ENCODE measurements at places on chromosomes 5 and 9.

- no peak for DNase-seq
These were observed 31.8 kb upstream of the LMX1B start for GRCh38 chr9:126581893-126582292.

- DNase-seq: no peak
These were observed 112.4 kb upstream of the IRX2 start for GRCh38 chr5:2863675-2864433.

GRCh38 chr5:31393126-31393525, 138.8 kb downstream of the DROSHA start:
- DNase-seq: no peak

DNA sequence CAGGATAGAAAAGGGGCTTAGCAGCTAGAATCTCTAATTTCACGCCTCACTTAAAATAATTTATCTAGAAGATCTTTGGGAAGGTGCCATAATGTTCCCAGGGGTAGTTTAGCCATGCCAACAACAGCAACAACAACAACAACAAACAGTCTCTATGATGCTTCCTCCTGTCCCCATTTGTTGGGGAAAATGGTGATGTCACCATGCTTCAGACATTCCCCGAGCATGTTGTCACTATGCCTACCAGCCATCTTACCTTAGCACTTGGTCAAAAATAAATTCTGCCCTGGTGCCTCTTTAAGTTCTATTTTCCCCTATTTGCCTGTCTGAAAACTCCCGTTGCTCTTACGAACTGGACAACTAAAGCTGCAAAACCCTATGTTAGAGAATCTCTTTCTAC, 76.6 kb downstream of the KCNN2 start:
- no peak for DNase-seq

- no peak for DNase-seq
These were observed 14.3 kb downstream of the JADE2 start for GRCh38 chr5:134539732-134540131.

GRCh38 chr9:69867081-69867814, 46.6 kb downstream of the CFAP95 start:
- no peak for DNase-seq

GRCh38 chr5:36607838-36608783, 1.7 kb downstream of the SLC1A3 start:
- DNase-seq: no peak

DNA sequence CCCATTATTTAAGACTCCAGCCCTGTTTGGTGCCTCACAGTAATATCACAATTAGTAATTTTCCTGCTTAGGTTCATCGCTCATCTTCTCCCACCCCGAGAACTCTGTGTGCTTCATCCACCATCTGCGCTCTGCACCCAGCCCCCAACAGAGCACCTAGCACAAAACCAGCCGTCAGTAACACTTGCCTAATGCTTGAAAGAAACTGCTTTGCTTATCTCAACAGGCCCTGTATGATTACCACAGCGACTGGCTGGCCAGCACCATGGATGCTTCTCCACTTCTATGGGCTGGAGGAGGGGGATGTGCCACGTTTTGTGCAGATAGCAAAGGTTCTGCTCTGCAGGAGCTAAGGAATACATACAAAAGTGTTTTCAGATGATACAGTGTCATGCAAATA, 166.8 kb downstream of the SPOCK1 start:
- no peak for DNase-seq

- no peak for DNase-seq
These were observed 37.7 kb downstream of the TNC start for GRCh38 chr9:115080242-115080641.

DNA sequence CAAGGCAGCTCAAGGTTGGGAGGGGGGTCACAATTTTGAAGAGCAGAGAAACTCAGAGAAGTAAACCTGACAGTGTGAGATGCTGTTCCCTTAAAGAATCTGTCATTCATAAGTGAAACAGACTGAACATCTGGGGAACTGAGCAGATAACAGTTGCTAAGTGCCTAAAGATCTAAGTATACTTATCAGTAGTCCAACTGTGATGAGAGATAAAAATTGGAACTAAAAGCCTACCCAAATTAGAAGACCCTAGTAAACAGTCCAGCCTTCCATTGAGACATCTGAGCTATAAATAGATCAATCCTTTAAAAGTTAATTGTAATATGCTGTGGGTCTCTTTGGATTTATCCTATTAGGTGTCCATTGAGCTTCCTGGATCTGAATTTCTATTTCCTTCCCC, 692.8 kb upstream of the ZNF608 start:
- DNase-seq: no peak

- DNase-seq: no peak
These were observed 220.2 kb upstream of the MVB12B start for GRCh38 chr9:126106404-126106803.

DNA sequence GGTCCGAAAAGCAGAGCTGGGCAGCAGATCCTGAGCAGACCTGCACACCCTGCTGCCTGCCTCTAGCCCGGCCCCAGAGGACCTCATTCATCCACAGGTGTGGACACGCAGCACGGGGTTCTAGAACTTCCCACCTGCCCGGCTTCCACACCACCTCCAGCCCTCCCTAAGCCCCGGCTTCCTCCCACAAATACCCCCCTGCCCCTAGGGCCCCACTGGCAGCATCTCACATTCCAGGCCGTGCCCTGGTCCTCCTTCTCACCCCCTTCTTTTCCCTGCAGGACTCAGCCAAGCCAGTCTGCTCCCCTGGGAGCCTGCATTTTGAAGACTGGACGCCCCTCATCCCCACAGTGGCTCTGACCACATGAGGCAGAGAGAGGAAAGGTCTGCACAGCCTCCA, 138.9 kb downstream of the ADAMTS2 start:
- no peak for DNase-seq

DNA sequence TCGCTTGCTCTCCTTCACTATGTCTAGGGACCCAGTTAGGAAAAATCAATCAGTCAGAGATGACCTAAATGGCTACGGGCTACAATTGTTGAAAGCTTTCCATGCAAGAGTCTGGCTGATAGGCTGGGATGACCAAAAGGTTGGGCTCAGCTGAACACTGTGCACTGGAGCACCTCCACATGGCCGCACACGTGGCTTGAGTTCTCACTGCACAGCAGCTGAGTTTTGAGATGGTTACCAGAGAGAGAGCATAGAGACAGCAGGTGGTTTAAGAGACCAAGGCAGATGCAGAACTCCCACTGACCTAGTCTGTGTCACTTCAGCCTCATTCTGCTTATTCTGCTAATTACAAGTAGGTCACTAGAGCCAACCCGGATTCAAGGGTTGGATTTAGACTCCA, 2354.8 kb upstream of the C9orf72 start:
- DNase-seq: no peak

DNA sequence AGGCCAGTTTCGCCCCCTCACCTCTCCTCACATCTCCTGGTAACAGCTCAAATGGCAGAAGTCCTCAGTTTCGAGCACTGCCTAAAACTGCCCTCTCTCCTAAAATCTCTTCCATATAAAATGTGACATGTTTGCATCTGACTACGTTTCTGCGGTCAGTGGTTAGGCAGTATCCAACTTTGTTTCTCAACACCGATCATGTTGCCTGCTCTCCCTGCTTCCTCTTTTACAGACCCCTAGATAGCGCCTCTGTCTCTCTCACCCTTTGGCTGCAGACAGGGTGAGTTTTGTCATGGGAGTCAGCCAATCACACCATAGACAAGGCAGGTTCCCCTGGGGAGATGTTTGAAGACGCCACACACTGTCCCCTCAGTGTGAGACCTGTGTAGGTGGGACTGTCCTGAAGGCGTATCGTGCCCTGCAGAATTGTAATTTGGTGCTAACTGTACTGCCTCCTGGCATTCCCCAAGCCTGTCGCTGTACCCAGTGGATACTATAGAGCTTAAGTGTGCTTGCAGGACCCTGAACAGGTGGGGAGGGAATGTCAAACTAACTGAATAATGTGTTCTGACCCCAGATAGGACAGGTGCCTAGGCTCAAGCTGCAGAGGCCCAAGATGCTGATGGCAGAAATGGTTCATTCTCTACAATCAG, 1.1 kb downstream of the HEXB start:
- no peak for DNase-seq

- no peak for DNase-seq
These were observed 2.3 kb downstream of the IL4 start for GRCh38 chr5:132675936-132676689.

GRCh38 chr9:13278368-13279246, 885 bp downstream of the MPDZ start:
- DNase-seq: no peak

DNA sequence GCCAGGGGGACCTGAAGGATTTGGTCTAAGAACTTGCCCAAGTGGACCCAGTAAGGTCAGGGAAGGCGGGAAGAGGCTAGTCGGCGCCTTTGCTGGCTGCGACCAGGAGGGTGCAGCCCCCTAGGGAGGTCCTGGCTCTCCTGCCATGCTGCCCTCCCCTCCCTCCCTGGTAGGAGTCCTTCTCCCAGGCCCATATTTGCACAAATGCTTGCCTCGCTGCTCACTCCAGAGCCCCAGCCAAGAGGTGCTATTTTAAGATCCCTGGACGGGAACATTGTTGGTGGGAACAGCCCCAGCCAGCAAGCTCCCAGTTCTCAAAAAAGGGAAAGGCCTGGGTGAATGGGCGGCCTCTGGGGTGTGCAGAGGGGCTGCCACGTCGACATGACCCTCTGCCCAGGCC, 4.3 kb upstream of the IL17B start:
- DNase-seq: no peak

- no peak for DNase-seq
These were observed 1542.2 kb upstream of the CDH9 start for GRCh38 chr5:28580616-28581015.

DNA sequence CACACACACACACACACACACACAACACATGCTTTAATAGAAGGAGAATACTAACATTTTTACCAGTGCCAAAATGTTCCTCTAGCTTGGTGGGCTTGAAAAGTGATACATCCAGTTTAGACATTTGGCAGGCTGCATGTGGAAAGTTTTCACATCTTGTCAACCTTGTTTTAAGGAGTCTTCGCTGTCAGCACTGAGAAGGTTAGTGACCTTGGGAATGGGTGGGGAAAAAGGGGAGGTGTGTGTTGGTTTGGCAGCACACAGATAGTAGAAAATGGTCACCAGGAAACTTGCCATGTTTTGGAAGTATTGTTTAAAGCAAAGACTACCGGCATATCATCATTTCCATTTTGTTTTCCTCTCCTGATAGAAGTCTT, 346.5 kb upstream of the ADAMTSL1 start:
- DNase-seq: no peak

DNA sequence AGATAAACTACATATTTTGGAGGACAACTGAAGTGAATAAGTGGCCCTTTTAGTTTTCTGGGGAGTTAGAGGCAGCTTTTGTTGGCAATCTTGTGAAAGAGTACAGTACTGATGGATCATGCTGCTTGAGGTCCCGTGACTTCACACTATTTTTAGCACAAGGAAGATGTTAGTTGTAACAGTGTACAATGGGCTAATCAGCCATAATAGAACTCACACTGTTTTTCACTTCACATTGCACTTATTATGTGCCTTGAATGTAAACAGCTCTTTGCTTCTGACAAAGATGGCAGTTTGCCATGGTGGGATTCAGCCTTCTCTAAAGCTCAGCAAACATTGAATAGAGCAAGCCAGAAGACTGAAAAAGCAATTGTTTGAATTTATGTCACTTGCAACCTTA, 176.7 kb upstream of the ZNF608 start:
- no peak for DNase-seq

DNA sequence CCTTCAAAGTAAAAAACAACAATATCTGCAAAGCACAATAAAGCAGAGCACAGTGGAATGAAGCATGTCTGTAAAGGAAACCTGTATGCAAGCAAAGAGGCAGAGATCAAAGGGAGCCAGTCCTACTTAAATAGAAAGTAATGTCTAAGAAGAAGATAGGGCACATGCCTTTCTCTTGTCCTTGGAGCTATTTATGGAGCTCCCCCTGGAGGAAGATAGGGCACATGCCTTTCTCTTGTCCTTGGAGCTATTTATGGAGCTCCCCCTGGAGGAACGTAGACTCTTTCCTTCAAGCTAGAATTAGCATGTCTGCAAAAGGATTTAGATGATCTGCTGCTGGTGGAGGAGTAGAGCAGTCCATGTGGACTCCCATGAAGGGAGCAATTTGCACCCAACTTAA, 168.1 kb upstream of the RASEF start:
- DNase-seq: no peak

- no peak for DNase-seq
These were observed 46.4 kb downstream of the CAST start for GRCh38 chr5:96708600-96708999.

DNA sequence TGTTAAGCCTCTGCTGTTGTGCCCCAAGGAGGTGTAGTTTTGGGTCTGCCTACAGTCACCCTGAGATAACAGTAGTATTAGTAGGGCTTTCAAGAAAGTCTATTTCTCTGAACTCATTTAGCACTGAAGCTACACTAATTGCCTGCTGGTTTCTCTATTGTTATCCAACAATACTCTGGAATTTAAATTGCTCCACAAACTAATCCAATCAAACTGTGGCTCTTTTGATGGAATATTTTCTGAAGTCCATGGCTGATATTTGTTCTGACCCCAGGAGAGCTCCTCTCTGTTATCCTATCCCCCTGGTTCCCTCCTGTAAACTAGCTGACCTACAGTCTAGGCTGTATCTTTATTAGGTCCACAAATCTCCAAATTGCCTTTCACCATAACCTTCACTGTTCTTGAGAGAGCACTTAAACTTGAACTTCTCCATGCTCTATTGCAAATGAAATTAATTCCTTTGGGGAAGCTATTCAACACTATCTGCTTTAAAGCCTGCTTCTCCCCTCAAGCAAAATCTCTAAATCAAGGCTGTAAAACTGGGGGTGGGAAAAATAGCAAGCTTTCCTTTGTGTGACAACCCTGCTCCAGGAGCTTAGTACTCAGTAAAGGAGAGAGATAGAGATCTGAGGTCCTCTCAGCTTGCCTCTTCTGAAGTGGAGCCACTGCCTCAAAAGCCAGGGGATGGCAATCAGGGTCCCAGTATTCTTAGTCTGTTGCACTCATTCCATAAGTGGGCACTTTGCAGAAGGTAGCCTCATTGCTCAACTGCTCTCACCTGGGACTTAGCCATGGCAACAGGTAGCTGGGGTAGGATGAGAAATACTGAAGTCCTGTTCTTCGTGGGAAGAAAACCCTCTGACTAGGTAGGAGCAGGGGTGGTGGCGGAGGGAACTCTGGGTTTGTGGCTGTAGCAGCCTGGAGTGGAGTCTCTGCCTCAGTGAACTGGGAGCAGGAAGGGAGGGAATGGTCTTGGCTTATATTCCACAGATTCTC, 110.9 kb downstream of the MACIR start:
- no peak for DNase-seq

DNA sequence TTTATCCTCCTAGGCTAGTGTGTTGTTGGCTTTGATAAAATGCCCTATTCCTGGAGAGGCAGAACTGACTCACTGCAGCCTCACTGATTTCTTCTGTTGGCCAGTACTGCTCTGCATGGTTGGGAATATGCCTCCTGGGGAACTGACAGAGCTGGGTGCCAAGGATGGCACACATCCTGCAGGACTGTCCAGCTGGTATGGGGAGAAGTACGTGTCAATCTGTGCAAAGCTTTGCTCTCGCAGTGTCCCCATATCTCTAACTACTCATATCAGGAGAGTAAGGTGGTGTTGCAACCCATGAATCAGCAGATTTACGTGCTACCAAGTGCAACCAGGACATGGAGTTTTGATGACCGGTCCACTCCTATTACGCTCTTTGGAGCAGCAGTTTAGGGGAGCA, 74.7 kb downstream of the TEK start:
- no peak for DNase-seq

GRCh38 chr9:4742246-4742645, 1.2 kb upstream of the AK3 start:
- no peak for DNase-seq

All from activated T-cell treated with anti-CD3 and anti-CD28 coated beads for 4 hours (primary cell).